ENCODE measurements at places on chromosomes 7 and 10. TPM values are rescaled to one million over a fixed set of nuclear protein-coding genes. Genes with fewer than 3 reads are reported as not detected.
A peak's percentile ranks its signal among the peaks of the same experiment; 100 is the strongest.

GRM8 gene
- total RNA-seq: not detected

TSPAN12 gene
- 69.0 TPM for total RNA-seq

ANKRD61 gene
- total RNA-seq: 0.20 TPM

TRPV5 gene
- not detected for total RNA-seq

CYP2C18 gene
- total RNA-seq: not detected

UTF1 gene
- total RNA-seq: not detected

GRCh38 chr7:132430861-132431822, 145.1 kb downstream of the PLXNA4 start:
- no peak for DNase-seq

- no peak for DNase-seq
These were observed 39.2 kb upstream of the PSMG3 start for GRCh38 chr7:1609023-1609422.

GRCh38 chr10:124083740-124084397, 9.5 kb downstream of the CHST15 start:
- no peak for DNase-seq

- no peak for DNase-seq
These were observed 228.9 kb upstream of the ETV1 start for GRCh38 chr7:14218338-14218737.

- DNase-seq: peak; percentile 25
These were observed 269.6 kb downstream of the SORCS3 start for GRCh38 chr10:104910712-104911111.

- DNase-seq: no peak
These were observed 24.4 kb downstream of the GSDME start for GRCh38 chr7:24732646-24733413.

DNA sequence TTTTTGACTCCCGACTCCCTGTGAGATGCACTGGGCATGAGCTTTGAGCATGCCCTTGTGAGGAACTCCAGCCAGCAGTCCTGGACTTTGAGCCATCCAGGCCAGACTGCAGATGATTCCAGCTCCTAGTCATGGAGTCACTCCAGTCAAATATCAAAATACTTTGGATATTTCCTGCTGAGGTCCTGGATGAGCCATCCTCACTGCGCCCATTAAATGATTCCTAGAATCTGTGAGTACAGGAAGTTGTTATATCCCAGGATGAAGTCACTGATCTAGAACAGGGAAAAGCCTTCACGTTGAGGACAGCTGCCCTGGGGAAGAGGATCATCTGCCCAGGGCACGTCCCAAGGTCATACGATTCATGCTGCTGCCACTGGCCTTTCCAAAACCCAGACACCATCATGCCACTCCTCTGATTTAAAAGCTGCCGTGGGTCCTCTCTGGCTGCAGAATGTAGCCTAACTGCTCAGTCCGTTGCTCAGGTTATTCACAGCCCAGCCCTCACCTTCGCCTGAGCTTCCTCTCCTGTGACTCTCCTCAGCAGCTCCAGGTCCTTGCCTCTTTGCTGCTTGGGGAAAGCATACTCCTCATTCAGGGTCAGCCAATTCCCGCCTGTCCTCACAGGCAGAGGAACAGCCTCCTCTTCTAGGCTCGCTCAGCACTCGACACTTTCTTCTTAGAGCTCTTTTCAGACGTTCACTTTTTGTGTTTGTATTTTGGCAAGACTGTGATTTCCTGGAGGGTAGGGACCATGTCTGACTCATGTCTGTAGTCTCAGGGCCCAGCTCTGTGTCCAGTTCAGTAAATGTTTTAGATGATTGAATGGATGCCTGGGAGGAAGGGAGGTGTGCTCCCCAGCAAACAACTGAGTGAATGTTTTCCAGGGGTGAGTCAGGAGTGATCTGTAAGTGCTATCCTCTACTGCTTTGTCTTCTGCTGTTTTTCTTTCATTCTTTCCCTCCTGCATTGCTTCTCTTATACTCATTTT, 157.8 kb downstream of the SNX10 start:
- DNase-seq: no peak
